Progenitor cell of endocrine pancreas (in vitro differentiated cells): ENCODE measurements at places on chromosomes 4 and X. TPM values are rescaled to one million over a fixed set of nuclear protein-coding genes. Genes with fewer than 3 reads are reported as not detected.

GRCh38 chr4:38670109-38670901 lies 6.3 kb downstream of the KLF3 start:
- DNase-seq, result no peak

GRCh38 chrX:39397561-39398199 lies 596.4 kb downstream of the MID1IP1 start:
- DNase-seq, result no peak

DNA sequence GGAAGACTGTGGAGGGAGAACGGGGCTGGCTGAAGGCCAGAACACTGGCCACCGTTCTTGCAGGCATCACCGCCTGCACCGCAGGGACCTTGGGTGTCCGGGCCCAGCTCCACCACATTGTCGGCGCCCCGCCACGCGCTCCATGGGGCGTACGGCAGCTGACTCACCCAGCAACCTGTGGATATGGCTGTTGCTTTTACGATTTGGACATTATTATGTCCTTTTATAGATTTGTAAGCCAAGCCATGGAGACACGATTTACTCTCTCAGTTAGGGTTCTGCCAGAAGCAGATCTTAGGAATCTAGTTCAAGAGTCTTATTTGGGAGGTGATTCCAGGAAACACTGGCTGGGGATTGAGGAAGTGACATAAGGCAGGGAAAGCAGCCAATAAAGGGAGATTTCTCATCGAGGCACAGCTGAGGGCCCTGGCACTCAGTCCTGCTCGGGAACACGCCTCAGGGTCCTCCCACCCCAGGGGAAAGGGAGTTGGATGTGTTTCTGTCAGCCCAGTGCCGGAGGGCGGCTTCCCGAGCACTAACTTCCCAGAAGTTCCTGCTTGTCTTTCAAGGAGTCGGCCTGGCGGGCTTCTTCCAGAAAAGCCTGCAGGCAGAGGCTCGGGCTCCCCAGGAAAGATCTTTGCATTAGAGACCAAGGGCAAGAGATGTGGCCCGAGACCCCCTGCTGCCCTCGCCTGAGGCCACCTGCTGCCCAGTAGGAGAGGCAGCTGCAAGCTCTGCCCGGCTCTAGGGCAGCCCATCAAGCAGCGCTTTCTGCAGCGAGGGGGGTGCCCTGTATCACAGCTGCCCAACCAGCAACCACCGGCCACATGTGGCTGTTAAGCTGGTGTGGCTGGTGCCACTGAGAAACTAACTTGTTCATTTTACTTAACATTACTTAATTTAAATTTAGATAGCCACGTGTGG lies 52.9 kb downstream of the CRMP1 start:
- DNase-seq, result no peak

DNA sequence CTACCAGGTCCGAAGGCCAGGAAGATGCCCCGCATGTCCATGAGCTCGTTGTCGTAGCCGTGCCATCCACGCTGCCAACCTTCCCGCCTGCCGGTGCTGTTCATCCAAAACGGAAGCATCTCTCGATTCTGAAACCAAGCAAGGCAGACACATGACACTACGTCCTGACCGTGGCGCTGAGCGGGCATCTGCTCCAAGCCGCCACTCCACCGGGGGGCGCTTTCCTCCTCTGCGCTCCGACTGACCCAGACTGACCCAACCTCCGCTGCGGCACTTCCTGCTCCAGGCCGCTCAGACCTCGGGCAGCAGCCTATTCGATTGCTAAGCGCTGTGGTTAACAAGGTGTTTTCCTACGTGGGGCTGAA lies 120.5 kb downstream of the ENPP6 start:
- DNase-seq, result no peak

- no peak for DNase-seq
Measured at GRCh38 chr4:14504162-14504561, 498.1 kb upstream of the CPEB2 start.

DNA sequence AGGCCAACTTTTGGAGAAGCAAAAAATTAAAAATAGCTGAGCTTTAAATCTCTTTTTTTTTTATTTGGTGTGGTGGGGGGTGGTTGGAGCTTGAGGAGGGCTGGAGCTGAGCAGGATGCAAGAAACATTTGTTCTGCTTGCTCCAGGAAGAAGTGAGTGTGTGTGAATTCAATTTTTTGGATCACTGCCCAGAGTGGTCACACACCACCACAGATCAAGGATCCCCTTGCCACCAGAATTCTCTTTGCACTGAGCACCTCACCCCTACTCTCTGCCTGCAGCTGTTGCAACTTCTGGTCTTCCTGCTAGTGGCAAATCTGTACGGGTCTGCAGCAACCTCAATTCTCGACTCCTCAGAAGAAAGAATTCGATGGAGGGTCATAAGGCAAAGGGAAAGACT lies 19.9 kb upstream of the PLP1 start:
- DNase-seq, result no peak

DNA sequence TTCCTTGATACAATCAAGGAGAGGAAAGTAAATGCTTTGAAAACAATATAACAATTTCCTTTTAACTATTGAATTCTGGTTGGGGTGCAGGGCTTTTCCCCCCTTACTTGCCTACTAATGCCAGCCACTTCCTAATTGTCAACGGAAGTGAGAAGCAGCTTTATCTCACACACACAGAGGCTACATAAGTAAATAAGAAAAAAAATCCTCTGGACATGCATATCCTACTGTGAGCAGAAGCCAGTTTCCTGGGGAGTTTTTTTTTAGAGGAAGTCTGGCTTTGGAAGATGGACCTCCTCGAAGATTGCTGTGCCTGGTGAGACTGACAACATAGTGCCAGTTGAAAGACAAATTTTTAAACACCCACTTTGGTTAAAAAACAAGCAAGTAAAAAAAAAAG lies 180.6 kb downstream of the OPHN1 start:
- DNase-seq, result no peak

DNA sequence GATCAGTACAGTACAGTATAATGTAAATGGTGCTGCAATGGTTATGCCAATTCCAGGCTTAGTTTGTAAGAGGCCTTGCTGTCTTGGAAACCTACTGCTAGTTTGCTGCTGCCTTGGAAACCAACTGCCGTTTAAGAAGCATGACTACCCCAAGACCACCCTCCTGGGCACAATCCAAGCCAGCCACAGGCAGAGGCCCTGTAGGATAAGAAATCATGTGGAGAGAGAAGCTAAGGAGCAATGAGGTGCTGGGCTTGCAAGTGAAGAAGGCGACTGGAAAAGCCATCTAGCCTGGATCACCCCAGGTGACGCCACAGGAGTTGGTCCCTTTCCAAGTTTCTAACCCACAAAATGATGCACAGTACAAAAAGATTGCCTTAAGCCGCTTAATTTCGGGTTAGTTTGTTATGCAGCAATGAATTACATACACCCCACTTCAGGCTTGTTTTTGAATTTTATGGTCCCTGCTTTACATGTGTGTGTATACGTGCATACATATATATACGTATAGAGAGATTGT lies 16.9 kb downstream of the ZFP42 start:
- no peak for DNase-seq

The TRIM61 gene
- total RNA-seq, result 2.3 and 3.5 TPM in 2 replicates

The MAML3 gene
- 44.4 and 48.5 TPM in 2 replicates for total RNA-seq

The ANAPC10 gene
- 22.5 and 24.8 TPM in 2 replicates for total RNA-seq

The ASB12 gene
- total RNA-seq, result 0.22 and 0.47 TPM in 2 replicates
